ENCODE measurements at places on chromosomes 11 and 22.

DNA sequence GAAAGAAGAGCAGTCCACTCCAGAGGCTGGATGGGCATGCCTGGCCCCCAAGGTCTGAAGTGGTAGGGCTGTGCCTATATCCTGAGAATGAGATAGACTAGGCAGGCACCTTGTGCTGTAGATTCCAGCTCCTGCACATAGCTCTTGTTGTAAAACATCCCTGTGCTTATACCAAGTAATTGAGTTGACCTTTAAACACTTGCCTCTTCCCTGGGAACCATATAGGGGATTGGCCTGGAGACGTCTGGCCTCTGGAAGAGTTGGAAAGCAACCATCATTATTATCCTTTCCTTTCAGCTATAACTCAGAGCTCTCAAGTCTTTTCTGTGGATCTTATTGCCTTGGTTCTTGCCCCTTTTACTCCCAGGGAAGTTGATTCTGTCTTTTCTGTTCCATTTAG is 15.1 kb downstream of the LIMK2 start:
- no peak for DNase-seq

GRCh38 chr11:118530180-118530682 is 761 bp upstream of the TMEM25 start:
- DNase-seq: no peak

DNA sequence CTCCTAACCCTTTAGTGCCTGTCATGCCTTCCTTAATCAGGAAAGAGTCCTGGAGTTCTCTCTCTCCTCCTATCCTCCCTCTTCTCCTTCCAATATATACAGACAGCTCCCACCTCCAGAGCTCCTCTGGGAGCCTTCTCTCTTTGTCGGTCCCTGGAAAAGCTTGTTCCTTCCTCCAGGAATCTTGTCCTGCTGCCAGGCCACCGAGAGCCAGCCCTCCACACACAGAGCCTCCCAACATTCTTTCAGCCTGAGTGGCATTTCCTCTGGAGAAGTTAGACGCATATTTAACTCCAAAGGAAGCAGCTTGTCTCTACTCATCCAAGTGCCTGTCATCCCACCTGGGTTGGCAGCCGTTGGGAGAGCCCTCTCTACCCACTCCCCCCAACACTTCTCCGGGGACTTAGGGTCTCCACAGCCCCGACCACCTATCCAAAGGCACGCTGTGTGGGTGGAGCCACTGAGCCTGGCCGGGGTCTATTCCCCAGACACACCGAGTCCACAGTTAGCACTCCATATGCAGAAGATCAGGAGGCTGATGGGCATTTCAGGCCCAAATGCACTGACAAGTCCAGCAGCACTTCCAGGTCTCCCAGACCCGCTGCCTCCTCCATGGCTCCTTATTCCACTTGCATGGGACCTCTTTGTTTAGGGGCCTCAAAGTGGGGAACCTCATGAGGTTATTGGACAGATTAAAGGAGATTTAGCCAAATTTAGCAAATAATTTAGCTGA is 31.1 kb downstream of the DKK3 start:
- no peak for DNase-seq

- DNase-seq: peak; percentile 3
Measured at GRCh38 chr22:25736378-25737011, 5.5 kb upstream of the MYO18B start.

GRCh38 chr11:77127235-77127911 is 673 bp upstream of the MYO7A start:
- peak; percentile 20 for DNase-seq

DNA sequence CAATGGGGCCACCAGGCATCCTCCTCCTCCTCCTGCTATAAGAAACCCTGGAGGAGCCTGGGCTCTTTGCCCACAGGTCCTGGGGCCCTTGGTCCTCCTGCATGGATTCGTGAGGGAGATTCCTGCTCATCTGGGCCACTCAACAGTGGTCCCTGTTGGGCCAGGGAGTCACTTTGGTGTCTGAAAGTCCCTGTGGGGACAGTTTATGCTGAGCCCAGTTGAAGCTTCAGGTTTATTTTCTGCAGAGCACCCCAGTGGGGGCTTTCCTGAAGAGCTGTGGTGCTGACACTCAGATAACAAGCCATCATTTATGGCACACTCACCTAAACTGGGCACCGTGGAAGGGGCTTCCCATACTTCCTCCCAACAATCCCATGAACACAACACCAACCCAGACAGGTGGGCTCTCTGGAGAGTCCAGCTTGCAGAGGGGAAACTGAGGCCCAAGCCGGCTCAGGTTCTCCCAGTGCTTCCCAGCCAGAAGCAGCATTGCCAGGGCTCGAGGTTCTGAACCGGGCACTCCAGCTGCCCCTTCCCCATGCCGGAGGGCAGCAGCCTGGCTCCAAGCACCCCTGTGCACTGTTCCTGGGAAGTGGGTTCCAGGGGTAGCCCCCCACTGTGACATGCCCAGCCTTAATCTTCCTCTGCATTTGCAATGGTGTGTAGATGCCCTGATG is 91.3 kb downstream of the MYEOV start:
- DNase-seq: no peak

DNA sequence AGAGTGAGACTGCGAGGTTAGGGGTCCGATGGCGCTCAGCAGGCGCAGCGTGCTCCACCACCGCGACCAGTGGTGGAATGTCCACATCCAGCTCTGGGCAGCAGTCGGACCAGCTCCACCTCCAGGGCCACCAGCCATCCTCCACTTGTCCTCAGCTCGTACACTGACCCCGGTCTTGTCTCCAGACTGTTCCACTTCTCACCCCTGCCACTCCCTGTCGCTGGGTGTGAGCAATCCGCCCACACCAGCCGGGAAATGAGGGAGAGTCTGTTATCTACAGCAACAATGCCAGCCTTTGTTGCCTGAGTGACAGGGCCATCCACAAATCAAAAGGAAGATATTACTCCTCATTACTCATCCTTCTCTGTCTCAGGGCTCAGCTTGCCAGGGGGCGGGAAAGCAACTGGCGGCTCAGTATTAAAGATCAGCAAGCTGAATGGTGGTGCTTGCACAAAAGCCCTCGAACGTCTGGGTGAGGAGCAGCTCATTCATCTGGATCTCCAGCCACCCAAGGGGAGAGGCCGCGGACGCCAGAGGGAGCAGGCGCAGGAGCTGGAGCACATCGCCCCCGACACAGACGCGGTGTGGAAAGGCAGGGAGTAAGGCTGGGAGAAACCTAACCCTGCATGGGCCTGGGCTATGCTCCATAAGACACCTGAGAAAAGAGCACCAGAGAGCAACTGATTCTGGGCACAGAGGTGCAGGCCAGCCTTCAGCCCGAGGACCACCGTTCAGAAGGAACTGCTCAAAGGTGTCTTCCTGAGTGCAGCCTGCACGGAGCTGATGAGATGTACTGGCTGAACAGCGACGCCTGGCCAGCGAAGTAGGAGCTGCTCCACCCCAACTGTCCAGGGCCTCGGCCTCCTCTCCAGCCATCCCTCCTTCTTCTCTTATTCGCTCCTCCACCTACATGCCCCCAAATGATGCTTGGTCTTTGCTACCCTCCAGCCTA is 21.9 kb downstream of the IGSF9B start:
- no peak for DNase-seq

DNA sequence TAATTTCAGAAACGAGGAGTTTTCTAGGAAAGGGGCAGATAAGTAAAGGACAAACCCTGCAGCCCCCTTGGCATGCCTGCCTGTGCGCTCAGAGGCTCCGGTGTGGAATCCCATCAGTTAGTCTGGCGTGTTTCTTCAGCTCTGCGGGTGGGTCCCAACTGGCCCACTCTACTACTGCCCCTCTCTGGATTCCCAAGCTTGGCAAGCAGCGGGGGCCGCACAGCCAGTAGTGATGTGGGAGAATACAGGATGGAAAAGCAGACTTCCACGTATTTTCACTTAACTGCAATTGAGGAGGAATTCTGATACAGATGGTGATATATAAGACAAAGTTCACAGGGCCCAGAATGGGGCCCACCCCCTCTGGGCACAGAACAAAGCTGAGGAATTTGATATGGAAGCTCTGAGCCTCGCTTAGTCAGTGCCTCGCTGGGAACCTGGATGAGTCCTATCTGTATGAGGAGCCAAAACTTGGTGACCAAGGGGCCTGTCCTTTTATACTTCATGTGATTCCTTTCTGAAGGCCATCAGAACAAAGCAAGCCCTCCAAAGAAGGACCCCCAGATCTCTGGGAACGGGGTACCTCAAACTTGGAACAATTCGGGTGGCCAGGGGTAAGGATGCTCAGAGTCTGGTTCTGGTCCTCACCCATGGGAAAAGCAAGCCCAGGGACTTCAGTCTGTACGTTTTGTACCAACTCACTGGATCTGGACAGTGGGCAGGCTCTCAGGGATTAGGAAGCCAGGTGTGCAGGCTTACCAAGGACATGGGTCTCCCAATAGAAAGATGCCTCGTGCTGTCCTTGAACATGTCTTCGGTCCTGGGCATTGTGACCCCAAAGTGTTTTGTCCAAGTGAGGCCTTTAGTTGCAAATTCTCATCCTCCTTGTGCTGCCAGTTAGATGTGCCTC is 26.0 kb downstream of the RELT start:
- no peak for DNase-seq

DNA sequence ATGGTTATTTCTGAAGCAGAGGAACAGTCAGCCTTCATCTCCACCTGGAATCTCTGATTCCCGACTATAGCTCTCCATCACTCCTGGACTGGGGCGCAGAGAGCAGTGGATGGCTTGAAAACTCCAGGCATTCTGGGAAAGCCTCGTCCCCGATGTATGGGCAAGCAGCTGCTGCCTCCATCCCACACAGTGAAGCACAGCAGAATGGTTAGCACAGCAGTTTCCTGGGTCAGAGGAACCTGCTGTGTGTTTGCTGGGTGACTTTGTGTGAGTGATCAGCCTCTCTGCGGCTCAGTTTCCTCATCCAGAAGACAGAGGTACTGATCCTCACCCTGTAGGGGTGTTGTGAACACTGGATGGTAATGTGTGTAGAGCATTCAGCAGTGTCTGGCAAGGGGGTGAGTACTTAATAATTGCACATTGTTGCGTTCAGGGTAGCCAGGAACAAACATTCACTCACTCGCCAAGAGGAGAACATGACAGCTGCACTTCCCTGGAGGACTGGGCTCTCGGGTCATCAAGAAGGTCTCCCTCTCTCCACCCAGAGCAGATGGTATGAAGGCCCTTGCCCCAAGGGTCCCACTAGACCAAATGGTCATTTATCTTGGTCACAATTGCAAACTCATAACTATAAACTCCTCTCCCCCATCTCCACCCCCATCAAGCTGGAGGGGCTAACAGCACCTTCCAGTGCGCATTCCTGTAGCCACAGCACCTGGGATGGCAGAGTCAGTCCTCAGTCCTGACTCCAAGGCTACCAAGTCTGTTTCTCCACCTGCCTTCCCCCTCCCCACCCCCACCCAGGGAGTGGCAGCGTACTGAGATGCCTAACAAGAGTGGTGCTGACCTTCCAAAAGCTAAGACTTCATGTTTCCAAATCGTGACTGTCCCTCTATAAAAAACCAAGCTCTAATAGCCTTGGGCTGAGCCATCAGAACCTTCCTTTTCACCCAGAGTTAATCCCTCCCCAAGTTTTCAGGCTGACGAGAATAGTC is 1.5 kb upstream of the CHST1 start:
- no peak for DNase-seq

GRCh38 chr11:30789270-30789669 is 203.1 kb upstream of the MPPED2 start:
- DNase-seq: no peak

DNA sequence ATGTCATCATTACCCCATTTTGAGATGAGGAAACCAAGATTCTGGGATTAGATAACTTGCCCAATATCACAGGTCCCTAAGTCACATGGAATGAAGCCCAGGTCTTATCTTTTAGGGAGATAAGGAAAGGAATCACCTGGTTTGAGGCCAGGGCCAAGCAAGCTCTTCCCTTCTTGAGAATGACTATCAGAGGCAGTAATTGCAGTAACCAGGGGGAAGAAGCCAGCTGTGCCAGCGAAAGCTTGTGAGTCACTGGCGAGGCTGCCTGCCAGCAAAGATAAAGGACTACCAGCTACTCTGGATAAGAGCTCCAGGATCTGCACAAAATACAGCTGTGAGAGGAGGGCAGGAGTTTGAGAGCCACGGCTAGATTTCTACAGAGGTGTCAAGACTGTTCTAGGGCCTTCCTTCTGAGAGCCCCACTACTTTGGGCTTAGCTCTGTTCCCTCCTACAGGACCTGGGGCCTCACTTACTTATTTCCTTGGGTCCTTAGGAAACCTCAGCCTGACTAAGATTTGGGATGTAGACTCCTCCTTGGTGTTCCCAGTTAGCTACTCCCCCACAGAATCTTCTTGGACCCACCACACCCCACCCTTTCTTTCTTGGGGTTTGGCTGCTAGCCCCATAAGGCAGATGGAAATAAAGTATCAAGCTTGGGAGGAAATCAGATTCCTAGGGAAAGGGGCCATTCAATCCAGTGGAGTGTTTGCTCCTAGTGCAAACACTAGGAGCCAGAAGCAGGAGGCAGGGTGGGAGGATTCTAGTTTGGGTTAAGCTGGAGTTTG is 9.7 kb upstream of the CCKBR start:
- no peak for DNase-seq

- DNase-seq: no peak
Measured at GRCh38 chr11:44823006-44823405, 96.2 kb downstream of the TSPAN18 start.

DNA sequence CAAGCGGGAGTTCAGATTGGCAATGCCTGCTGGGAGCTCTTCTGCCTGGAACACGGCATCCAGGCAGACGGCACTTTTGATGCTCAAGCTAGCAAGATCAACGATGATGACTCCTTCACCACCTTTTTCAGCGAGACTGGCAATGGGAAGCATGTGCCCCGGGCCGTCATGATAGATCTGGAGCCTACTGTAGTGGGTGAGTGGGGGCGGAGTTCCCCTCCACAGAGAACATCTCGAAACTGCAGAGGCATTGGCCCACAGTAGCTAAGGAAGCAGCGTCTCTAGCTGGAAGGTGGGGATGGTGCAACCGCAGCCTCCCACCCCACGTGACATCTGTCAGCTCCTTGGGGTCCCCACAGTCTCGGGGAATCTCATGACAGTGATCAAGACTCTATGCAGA is 10.9 kb downstream of the TUBA8 start:
- DNase-seq: no peak

GRCh38 chr22:20028855-20029549 is 8.1 kb downstream of the TANGO2 start:
- no peak for DNase-seq

GRCh38 chr11:128289048-128289447 is 298.3 kb downstream of the ETS1 start:
- no peak for DNase-seq

- no peak for DNase-seq
Measured at GRCh38 chr22:50673231-50674129, 857 bp downstream of the SHANK3 start.

DNA sequence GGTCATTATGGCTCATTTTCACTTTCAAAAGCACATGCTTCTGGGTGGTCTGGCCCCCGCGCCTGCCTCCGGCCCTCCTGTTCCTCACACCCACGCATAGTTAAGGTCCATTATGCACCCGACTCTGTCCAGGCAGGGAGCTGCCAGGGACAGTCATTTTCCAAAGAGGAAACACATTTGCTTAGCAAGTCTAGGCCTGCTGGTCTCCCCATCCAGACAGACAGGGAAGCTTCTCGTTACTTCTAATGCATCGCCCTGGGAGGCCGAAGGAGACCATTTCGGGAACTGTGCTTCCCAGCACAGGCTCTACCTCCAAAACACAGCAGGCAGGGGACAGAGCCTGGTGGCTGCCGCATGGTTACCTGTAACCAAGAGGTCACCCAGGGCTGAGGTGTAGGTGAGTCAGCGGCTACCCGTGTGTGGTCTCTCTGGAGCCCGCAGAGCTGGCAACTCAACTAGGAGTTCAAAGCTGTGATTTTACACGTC is 87.1 kb upstream of the SHANK2 start:
- DNase-seq: no peak

- no peak for DNase-seq
Measured at GRCh38 chr22:17774206-17774925, at the start of gene BID. Gene BID (minus strand): TSS chr22:17774469. CDS start chr22:17750116, 24,353 bp downstream.

Data from stimulated activated CD8-positive, alpha-beta memory T cell treated with anti-CD3 and anti-CD28 coated beads, Interleukin-15, amount 100 ng/mL, for 4 hours (primary cell).